ENCODE measurements at places on chromosomes 16 and 17.

- DNase-seq, result peak; percentile 63
Measured at GRCh38 chr17:41695954-41696757, 7.5 kb downstream of the EIF1 start.

GRCh38 chr17:14321980-14322776 lies 21.3 kb downstream of the HS3ST3B1 start:
- DNase-seq, result no peak

DNA sequence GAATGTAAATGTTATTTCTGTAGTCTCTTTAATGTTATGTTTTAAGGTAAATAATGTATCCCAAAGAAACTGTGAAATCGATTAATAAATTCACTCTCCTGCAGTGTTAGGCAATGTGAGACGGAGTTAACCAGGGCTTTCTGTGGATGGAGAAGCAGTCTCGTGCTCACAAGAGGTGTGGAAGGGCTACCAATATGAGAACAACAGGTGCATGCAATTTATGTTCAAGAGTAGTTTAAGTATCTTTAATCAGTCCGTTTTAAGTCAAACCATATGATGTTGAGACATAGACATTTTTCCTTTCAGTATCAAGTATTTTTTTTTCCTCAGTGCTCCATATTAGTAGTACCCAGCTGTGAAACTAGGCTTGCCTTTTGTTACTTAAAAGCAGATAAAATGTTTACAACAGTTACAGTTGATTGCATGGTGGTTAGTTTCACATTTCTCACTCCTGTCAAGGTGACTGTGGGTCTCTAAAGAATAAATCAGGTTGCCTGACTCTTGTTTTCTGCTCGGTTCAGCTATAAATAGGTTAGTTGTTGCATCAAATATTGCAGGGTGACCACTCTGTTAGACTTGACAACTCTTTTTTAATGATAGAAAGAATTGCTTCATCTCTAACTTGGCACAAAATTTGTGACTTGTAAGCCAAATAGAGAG lies 54.4 kb downstream of the COX10 start:
- no peak for DNase-seq

DNA sequence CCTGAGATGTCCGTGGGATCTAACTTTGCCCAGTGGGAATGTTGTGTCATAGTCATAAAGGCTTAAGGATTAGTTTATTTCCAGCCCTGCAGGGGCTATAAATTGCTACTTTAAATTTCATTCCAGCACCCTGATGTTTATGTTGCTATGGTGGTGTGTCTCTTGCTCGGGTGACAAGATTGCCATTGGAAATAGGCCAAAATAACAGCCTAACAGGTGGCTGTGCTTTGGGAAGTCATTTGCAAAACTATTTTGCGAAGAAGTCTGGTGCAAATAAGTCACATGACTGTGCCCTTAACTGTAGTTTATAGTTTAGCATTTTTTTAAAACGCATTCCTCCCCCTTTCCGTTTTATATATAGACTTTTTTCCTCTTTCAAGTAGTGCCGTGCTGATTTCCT lies 23.1 kb downstream of the PITPNC1 start:
- DNase-seq, result no peak

GRCh38 chr17:73560661-73561060 lies 83.6 kb downstream of the SDK2 start:
- no peak for DNase-seq

GRCh38 chr17:1755252-1755826 lies 6.5 kb upstream of the SERPINF1 start:
- DNase-seq, result no peak

- DNase-seq, result no peak
Measured at GRCh38 chr17:74839990-74840852, 19.5 kb downstream of the GRIN2C start.

GRCh38 chr17:42179911-42180410 lies 981 bp downstream of the KCNH4 start:
- DNase-seq, result no peak

DNA sequence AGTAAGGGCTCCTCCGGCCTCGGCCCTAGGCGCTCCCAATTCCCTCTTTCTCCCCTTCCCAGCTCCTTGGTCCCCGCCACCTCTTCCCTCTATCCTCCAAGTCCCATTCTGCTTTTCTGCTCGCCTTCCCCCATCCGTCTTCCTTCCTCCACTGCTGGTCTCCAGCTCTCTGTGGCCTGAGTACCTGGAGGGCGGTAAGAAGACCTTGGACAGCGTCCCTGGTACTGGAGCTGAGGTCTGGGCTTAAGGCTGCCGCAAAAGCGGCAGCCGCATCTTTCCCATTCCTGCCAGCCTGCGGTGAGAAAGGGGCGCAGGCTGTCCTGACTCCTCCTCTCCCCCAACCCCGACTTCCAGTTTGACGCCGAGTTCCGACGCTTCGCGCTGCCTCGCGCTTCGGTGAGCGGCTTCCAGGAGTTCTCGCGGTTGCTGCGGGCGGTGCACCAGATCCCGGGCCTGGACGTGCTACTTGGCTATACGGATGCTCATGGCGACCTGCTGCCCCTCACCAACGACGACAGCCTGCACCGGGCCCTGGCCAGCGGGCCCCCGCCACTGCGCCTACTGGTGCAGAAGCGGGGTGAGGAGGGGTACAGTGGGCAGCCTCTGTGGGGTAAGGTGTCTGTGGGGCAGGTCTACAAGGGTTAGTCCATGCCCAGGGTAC lies 471 bp downstream of the PARD6A start:
- no peak for DNase-seq

- DNase-seq, result no peak
Measured at GRCh38 chr16:84438971-84439696, 65.3 kb downstream of the MEAK7 start.

DNA sequence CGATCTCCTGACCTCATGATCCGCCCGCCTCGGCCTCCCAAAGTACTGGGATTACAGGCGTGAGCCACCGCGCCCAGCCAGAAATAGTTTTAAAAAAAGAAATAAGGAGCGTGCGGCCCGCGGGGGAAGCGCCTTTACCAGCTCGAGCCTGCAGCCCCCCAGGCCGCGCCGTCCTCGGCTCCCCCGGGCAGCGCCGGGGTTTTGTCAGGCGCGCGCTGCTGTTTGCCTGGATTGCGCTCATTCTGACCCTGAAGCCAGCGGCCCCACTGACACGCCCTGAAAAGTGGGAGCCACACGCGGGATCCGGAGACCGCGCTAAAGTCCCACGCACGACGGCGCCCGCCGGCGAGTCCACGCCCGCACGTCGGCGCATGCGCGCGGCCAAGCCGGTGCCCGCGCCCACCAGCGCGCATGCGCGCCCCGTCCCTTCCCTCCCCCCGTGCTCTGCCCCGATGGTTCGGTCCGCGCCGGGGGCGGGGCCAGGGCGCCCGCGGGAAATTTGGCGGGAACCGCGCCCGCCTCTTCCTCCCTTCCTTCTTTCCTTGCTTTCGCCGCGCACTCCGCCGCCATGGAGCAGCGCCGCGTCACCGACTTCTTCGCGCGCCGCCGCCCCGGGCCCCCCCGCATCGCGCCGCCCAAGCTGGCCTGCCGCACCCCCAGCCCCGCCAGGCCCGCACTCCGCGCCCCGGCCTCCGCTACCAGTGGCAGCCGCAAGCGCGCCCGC lies at the start of gene CDT1:
Gene CDT1 (plus strand): TSS at position 526 of the 724 bp plus-strand sequence. CDS start 43 bp downstream, at position 569.
- peak; percentile 85 for DNase-seq

- no peak for DNase-seq
Measured at GRCh38 chr17:34252095-34252443, 3.0 kb upstream of the CCL2 start.

GRCh38 chr17:30590081-30590733 lies 113.0 kb downstream of the GOSR1 start:
- no peak for DNase-seq

GRCh38 chr17:1495265-1495989 lies 2.9 kb upstream of the MYO1C start:
- no peak for DNase-seq

DNA sequence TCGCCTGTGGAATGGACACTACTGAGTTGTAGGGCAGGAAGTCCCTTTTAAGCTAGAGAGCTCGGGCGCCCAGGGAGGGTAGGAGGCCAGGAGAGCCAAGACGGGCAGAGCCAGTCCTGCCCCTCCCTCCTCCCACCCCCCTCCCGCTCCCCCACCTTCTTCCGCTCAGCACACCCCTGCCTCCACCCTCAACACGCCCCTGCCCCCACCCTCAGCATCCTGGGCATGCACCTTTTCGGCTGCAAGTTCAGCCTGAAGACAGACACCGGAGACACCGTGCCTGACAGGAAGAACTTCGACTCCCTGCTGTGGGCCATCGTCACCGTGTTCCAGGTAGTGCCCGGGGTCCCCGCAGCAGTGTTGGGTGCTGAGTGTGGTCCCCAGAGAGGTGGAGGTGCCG lies 18.3 kb downstream of the TPSG1 start:
- no peak for DNase-seq

DNA sequence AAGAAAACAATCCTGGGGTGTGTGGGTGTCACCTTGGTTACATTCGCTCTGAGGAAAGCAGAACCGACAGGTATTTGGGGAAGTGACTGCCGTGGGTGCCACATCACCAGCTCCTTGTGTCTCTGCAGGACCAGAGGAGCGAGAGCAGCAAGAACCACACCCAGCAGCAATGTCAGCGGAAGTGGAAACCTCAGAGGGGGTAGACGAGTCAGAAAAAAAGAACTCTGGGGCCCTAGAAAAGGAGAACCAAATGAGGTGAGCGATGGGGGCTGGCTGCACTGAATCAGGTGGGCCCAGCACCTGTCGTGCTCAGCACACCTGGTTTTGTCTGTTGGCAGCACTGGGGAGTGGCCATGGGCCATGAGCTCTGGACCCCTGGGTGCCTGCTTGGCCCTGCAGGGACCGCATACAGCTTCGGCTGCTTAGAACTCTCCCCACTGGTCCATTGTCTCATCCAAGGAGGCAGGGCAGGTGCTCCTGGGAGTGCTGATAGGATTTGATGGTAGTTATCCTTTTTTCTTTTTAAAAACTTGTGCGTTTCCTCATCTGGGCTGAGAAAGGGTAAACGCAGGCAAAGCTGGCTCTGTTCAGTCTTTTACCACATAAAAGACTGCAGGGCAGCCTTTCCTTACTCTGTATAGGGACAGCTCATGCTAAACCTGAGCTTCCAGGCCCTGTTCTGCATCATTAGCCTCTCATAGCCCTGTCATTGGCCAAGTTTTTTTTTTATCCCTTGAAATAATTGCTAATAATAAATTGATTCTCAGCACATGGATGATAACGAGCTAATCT lies 29.4 kb downstream of the HMOX2 start:
- peak; percentile 44 for DNase-seq

DNA sequence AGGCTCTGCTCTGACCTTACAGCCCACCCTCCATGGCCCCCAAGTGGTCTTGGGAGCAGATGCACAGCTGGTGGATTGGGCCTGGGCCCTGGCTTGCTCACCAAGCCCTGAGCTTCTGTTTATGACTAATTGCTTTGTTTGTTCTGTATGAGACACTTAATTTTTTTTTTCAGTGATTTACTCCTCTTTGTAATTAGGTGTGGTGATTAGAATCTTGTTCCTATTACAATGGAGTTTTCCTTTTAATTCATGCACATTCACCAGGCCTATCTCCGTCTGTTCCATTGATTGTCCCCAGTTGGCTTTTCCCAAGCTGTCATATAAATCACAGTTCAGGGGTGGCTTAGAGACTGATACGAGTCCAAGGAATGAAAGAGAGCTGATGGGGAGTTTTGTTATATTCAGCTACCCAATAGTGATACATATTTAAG lies 242.3 kb downstream of the CCDC182 start:
- no peak for DNase-seq

- DNase-seq, result no peak
Measured at GRCh38 chr17:7024402-7024785, 1.5 kb downstream of the BCL6B start.

DNA sequence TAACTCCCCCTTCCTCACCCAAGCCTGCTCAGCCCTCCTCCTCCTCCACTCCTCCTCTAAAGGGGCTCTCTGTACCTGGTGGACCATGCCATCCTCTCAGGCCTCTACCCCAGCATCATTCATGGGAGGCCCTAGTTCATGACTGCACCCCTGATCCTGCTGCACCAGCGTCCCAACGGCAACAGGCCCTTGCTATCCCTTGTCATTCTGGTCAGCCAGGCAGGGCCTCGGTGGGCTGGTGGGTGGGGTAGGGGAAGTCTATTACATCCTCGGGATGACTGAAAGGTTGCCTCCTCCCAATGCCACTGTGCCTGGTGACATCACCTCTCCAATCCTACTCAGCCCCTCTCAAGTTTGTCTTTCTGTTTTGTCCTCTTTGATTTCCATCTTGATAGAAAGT lies 19.7 kb downstream of the ALOX12B start:
- no peak for DNase-seq

DNA sequence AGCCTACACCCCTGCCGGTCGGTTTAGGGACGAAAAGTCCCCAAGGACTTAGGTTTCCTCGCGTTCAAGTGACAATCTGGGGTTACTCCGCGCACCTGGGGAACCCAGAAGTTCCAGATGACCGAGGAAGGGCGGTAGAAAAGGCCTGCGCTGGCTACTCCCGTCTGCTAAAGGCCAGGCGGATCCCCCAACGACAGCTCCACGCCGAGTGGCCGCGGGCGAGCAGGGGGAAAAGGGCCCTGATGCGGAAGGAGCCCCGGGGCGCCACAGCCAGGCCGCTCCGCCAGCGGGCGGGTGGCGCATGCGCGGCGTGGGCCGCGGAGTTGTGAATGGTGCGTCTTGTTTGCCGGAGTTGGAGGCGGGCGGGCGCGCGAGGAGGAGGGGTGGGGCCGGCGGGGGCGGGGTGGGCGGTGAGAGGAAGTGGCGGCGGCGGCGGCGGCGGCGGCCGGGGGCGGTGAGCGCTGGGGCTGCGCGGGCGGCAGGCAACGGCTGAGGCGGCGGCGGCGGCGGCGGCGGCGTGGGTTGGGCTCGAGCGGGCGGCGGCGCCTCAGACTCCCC lies at the start of gene CBFB:
Gene CBFB (plus strand): TSS at position 454 of the 558 bp plus-strand sequence. CDS start 259 bp downstream, outside the sequence.
- DNase-seq, result peak; percentile 91

GRCh38 chr16:2236337-2237101 lies at the start of gene DNASE1L2:
DNASE1L2 (plus strand) TSS chr16:2236444; CDS start chr16:2236817, 373 bp downstream.
- DNase-seq, result no peak

- DNase-seq, result no peak
Measured at GRCh38 chr16:7638306-7638705, 305.7 kb downstream of the RBFOX1 start.

- DNase-seq, result no peak
Measured at GRCh38 chr17:77214743-77215142, 74.0 kb downstream of the SEC14L1 start.

- no peak for DNase-seq
Measured at GRCh38 chr17:34596920-34597319, 17.5 kb downstream of the TMEM132E start.

Measured in stimulated activated CD4-positive, alpha-beta T cell treated with anti-CD3 and anti-CD28 coated beads, Interleukin-12 subunit alpha, Interleukin-12 subunit beta, amount 100 ng/mL, for 4 hours (primary cell).